ENCODE measurements at places on chromosomes 4 and X.

GRCh38 chr4:168141733-168142132 lies 49.4 kb downstream of the ANXA10 start:
- DNase-seq: no peak

- DNase-seq: no peak
These were observed 167.3 kb downstream of the SLIT2 start for GRCh38 chr4:20418861-20419451.

DNA sequence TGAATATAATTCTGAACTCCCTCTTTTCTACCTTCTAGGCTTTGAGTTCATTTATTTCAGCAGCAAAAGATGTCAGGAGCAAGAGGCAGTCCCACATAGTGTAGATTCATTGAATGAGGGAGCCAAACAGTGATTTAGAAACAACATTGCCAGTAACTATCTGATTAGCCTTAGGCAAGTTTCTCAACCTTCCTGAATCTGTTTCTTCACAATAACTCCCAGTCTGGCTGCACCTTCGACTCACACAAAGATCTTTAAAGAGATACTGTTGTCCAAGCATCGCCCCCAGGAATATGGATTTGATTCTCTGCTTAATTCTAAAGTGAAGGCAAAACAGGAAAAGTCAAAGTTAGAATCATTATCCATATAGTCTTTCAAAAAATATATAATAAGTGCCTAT lies 1026.2 kb downstream of the DMD start:
- no peak for DNase-seq

DNA sequence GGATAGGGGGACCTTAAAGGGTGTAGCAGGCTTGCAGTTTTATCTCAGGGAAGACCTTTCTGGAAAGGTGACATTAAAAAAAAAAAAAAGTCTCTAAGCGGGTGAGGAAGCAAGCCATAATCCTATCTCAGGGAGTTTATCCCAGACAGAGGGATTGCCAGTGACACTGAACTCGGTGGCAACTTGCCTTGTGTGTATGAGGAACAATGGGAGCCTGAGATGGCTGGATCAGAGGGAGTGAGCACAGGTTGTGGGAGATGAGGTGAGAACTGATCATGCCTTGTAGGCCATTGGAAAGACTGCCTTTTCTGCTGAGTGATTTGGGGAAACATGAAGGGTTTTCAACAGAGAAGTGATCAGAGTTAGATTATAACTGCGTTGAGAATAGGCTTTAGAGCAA lies 31.1 kb downstream of the DTHD1 start:
- DNase-seq: no peak

- DNase-seq: no peak
These were observed 71.0 kb downstream of the IRF2 start for GRCh38 chr4:184403384-184403781.

DNA sequence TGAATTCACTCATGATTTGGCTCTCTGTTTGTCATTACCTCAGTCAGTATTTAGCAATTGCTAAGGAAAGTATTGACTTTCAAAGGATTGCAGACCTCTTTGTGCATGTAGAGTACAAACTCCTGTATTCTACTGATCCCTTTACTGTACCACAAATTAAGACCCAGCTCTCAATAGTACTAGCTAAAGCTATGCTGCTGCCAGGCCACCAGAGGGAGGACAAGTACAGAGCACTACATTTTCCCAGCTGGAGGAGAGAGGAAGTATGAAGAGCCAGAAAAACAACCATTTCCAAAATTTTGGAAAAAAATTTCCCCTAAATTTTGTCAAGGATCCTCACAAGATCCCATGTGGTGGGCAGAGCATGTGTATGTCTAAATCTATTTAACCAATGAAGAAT lies 175.0 kb upstream of the MTMR8 start:
- no peak for DNase-seq

GRCh38 chr4:188691811-188692210 lies 552.6 kb downstream of the TRIML1 start:
- DNase-seq: no peak

GRCh38 chrX:71618303-71618721 lies at the start of gene CXCR3:
CXCR3 (minus strand) TSS chrX:71618511; CDS start chrX:71618449, 62 bp downstream.
- peak; percentile 41 for DNase-seq
